ENCODE measurements at places on chromosomes 2 and 18. TPM values are rescaled to one million over a fixed set of nuclear protein-coding genes. Genes with fewer than 3 reads are reported as not detected.
A peak's percentile ranks its signal among the peaks of the same experiment; 100 is the strongest.

DNA sequence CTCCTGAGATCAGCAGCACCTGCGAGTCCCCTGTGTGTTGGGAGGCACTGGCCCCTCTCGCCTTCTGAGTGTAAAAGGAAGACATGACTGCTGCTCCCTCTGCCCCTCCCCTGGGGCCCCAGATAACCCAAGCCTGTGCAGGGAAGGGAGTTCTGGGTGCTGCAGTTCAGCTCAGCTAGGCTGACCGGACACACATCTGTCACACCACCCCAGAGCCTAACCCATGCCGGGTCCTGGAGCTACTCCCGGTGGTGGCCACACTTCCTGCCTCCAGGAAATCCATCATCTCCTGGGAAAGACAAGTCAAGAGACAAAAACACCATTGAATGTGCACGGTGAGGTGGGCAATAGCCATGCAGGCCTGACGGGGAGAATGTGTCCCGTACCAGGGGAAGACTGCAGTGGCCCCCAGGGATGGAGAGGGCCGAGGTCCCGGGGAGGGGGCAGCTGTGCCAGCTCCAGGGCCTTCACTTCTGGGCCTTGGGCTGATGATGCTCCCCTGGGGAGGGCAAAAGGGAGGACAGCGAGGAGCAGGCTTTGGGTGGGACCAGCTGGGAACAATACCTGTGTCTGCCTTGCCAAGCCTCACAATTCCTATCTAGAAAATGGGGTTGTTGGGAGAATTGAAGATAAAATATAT lies 210.6 kb downstream of the TFCP2L1 start:
- DNase-seq: no peak

TRABD2A gene
- total RNA-seq: 0.21 TPM

DNA sequence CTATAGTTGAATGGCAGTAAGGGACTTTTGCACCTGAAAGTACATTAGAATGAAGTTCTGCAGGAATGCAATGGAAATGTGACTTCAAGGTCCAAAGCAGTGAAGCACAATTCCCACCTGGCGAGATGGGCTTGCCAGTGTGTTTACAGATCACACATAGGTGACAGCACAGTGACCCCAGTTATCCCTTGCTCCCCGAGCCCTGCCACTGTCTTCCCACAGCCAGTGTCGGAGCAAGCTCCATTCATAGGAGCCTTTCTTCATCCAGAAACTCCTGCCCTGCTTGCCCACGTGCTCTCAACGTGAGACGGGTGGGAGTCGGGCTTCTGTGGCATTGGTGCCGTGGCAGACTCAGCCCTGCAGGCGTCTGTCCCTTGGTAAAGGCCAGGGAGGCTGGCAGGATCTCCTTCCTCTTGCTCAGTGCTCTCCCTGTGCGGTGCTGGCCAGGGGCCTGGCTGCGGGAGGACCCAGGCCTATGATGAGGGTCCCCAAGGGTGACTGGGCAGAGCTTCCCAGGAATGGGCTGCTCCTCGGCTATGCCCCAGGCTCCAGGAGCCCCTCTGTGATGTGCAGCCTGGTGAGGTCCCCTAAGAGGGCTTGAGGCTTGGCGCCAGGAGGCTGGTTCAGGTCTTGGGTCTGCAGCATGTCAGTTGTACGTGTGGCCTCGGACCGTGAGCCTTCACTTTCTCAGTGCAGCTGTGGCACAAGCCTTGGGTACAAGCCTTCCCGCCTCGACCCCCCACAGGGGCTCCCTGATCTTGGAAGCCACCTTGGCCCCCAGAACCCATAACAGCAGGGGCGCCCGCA lies 40.2 kb downstream of the SNED1 start:
- peak; percentile 82 for DNase-seq

DNA sequence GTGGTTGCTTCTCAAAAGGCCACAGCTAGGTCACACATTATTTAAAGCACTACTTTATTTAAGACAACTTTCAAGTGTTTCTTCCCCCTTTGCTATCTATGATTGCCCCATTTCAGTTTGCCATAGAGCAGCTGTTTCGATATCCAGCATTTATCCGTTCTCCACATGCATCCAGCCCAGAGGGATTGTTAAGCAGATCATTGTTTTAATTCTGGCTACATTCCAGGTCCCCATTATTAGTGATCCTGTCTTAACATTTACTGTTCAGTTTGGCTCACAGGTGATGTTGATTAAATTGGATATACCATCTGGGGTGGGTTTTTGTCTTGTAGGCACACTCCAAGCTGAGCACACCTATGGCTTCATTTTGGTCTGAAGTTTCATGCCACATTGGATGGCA lies 638.7 kb downstream of the ZEB2 start:
- DNase-seq: no peak

DNA sequence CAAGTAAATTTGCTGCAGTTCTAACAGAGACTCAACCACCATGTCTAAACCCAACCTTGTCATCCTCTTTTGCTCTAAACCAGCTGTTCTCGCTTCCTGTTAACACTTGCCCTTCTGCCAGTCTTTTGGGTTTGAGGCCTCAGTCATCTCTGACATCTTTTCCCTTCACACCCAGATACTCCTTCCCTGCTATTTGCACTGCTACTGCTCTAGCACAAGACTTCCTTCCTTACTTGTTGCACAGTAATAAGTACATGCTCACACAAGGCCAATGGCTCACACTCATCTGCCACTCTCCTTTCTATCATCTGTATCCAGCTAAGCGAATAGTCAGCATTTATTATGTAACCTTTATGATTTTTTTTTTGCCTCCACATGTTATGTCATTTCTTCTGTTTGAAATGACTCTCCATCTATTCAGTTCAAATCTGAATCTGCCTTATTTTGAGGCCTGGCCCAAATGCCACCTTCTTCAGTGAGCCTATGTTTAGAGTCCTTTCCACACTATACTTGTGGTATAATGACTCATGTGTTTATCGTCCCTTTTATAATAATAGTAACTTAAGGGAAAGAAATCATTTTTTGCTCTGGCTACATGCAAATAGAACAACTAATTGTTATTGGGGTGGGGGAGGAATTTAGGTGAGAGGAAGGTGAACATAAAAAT lies 22.5 kb upstream of the CDKL4 start:
- DNase-seq: no peak

GRCh38 chr2:190701586-190701985 lies 52.7 kb downstream of the NAB1 start:
- no peak for DNase-seq

- no peak for DNase-seq
Observed at GRCh38 chr2:111982822-111983221, 72.2 kb upstream of the TMEM87B start.

- no peak for DNase-seq
Observed at GRCh38 chr18:70249118-70249517, 39.7 kb upstream of the SOCS6 start.

DNA sequence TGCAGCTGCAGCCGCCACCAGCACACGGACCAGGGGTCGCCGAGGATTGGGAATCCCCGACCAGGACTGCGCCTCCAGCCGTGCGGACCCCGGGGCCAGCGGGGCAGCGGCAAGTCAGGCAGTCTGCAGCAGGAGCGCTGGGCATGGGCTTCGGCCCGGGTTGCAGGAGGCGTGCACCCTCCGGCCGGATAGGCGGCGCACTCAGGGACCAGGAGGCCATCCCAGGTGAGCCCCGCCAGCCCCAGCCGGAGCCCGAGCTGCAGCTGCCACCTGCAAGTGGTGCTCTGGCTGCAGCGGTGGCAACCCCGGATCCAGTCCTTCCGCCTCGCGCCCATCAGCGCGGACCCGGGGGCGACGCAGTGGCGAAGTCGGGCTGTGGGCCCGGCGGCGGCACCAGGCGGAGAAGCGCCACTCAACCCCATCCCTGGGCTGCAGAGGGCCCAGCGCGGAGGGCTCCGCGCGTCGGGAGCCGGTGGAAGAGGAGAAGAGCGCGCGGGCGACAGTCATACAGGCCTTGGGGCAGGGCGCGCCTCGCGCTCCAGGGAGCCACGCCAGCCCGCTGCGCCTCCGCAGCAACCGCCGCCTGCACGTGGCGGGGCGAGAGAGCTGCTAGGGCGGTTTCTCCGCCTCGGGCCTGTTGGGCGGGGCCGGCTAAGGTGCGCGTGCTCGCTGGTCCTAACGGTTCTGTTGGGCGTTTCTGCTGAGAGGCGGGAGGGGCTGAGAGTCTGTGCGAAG lies 73.8 kb downstream of the RPIA start:
- DNase-seq: no peak

CHRNG gene
- total RNA-seq: not detected

DNA sequence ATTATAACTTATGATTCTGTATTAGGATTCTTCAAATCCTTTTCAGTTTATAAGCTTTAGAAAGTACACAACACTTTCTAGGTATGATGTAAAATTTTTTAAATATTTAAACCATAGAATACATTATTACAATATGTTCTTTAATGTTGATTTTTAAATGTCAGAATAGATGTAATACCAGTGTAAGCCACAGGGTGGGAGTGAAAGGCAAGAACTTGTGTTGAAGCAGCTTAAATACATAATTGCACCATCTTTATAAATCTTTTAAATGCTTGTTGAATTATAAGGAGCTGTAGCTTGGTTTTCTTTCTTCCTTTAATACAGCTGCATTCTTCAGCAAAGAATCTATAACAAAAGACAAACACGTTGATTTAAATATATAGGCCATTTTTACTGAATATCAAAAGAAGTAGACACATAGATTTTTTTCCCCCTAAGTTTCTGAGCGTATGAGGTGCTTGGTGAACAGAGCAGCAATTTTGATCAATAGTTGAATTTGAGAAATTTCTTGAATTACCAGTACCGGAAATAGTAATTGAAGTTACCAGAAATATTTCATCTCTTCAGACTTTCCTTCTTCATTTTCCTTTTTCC lies 63.0 kb downstream of the TANK start:
- no peak for DNase-seq

DNA sequence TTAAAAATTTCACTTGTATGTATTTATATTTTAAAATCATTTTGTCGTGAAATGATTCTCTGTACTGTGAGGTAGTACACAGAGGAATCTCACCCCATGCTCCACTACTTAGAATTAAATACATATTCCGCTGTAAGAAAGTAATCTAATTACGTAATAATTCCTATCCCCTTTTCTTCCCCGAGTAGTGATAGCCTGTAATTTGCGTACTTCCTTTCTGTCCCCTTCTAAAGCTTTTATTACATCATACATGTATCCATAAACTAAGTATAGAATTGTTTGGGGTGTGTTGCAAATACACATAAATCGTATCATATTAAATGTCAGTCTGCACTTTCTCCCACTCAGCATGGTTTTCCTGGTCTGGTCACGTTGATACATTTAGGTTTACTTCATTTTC lies 12.4 kb upstream of the CHCHD5 start:
- no peak for DNase-seq

PDE11A gene
- total RNA-seq: 0.05 TPM

DNA sequence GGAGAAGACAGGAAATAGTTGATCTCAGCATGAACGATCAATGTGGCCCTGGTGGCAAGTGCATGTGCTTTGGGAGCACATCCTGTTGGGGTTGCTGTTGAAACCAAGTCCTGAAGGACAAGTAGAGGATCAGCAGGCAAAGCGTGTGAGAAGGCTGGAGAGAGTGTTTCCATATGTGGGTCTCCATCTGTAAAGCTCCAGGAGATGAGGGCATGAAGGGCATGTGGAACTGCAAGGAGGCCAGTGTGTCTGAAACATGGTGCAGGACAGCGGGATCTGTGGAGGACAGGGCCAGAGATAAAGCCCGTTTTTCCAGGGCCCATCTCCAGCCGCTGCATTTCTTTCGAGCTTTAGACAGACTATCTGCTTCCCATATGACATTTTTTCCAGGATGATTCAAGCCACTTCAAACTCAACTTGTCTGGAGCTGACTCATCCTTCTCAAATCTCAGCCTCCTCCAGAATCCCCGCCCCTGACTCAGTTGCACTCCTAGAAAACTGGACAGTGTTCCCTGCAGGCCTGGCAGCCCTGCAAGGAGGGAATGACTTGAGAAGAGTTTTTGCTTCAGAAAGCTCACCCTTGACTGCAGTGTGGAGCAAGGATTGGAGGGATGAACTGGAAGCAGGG lies 226.1 kb downstream of the VAPA start:
- DNase-seq: peak; percentile 60

- DNase-seq: no peak
Observed at GRCh38 chr2:172084395-172084644, 987 bp upstream of the DLX1 start.

SMAD2 gene
- total RNA-seq: 145 TPM

PLGLB2 gene
- 7.0 TPM for total RNA-seq

RSAD2 gene
- not detected for total RNA-seq

FAM124B gene
- not detected for total RNA-seq

GRCh38 chr2:148966438-148966758 lies 72.1 kb upstream of the LYPD6B start:
- no peak for DNase-seq

- DNase-seq: no peak
Observed at GRCh38 chr2:27133195-27133875, 1.1 kb downstream of the PREB start.

Measured in osteocyte (in vitro differentiated cells).